ENCODE measurements at places on chromosomes 2 and 18.

- no peak for DNase-seq
Observed at GRCh38 chr2:46771309-46771708, 144.3 kb downstream of the MCFD2 start.

DNA sequence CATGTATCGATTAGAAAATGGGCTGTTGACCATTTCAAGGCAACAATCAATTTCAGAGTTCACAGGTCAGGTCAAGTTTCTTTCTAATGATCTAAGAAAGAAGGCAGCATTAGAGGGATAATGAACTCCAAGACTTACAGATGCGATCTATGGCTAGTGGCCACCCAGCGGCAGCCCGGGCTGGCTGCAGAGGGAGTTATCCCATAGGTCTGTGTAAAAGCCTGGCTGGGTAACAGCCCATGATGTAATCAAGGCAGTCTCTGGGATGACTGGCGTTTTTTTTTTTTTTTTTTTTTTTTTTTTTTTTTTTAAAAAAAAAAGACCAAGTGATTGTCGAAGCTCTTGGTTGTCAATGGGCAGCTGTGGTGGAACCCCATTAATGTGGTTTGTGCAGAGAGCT is 171.1 kb upstream of the SKOR2 start:
- DNase-seq: no peak

GRCh38 chr2:24763843-24764242 is 29.3 kb downstream of the PTRHD1 start:
- DNase-seq: no peak

- no peak for DNase-seq
Observed at GRCh38 chr2:42957109-42957860, 164.9 kb upstream of the HAAO start.

GRCh38 chr18:31301201-31301655 is 16.7 kb upstream of the DSG1 start:
- DNase-seq: no peak

- DNase-seq: peak; percentile 40
Observed at GRCh38 chr2:39778775-39779340, at the start of gene THUMPD2. THUMPD2 (minus strand) TSS chr2:39779258; CDS start chr2:39779239, 19 bp downstream.

- DNase-seq: no peak
Observed at GRCh38 chr18:77395953-77396352, 146.3 kb downstream of the GALR1 start.

DNA sequence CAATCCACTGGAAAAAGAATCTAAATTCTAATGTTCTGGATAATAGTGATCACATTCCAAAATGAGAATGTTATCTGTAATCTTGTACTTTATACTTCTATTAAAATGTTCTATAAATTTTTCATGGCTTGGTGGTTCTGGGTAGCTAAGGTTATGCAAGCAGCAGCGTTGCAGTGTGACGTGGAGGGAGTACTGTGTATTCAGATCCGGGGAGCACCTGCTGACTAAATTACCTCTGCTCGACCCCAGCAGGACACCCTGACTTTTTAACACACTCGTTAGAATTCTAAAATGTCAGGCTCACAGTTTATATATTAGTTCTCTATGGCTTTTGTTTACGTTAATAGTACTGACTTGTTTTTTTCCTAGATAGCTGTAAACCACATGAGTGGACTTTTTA is 13.0 kb downstream of the ATIC start:
- no peak for DNase-seq

DNA sequence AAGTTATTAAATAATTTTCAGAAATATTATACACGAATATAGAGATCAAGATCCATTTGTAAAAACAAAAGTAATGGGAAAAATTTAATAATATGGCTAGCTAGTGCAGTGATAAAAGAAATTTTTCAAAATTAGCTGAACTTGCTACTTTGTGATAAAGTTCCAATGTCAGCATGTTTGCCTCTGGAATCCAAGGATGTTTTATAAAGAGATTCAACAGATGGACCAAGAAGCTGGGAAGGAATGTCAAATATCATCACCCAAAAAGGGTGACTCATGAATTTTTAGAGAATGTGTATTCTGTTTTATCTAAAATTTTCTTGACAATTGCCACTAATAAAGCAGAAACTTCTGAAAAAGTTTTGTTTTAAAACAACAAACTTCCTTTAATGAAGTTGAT is 95.3 kb downstream of the FSIP2 start:
- no peak for DNase-seq

GRCh38 chr2:207561386-207562080 is 31.8 kb downstream of the CREB1 start:
- no peak for DNase-seq

GRCh38 chr18:10170375-10170774 is 256.6 kb downstream of the VAPA start:
- DNase-seq: no peak

GRCh38 chr18:75159646-75160356 is 49.1 kb downstream of the PTGR3 start:
- DNase-seq: no peak

GRCh38 chr2:31811482-31811881 is 199.3 kb downstream of the MEMO1 start:
- no peak for DNase-seq

- no peak for DNase-seq
Observed at GRCh38 chr18:13198701-13199100, 19.9 kb upstream of the LDLRAD4 start.

DNA sequence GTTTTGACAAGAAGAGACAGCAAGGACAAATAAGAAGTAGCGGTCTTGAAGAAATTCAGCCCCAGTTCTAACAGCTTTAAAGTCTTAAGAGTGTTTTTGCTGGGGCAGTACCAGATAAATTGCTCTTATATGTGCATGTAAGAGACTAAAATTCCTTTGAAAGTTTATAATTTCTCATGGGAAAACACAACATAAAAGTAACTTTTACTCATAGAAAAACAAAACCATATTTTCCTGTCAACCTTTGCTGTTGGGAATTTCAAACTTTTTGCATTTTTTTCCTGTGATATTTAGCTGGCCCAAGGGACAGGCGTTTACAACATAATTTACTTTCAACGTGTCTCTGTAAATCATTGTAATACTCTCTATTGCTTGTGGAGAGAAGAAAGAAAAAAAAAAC is 767.8 kb upstream of the ZEB2 start:
- DNase-seq: no peak

DNA sequence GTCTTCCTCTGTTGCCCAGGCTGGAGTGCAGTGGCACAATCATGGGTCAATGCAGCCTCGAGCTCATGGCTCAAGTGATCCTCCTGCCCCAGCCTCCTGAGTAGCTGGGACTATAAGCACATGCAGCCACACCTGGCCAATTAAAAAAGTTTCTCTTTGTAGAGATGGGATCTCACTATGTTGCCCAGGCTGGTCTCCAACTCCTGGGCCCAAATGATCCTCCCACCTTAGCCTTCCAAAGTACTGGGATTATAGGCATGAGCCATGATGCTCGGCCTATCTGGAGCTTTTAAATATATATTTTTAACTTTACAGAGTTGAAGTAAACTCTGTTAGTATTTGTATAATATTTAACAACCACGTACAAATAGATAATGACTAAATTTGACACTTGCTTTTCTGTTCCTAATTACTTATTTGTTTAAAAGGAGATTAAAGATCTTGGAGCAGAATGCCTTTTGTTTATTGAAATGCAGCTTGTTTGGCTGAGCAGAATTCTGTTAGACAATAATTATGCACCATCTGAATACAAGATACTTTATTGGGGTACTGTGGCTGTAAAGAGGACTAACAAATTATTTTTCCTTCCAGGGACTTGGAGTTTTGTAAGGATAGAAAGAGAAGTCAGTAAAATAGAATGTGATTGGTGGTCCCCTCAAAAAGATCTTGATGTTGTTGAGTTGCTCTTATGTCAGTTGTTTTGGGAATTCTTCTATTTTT is 175.0 kb downstream of the FMNL2 start:
- no peak for DNase-seq

GRCh38 chr2:19883971-19884720 is 17.6 kb downstream of the TTC32 start:
- no peak for DNase-seq

DNA sequence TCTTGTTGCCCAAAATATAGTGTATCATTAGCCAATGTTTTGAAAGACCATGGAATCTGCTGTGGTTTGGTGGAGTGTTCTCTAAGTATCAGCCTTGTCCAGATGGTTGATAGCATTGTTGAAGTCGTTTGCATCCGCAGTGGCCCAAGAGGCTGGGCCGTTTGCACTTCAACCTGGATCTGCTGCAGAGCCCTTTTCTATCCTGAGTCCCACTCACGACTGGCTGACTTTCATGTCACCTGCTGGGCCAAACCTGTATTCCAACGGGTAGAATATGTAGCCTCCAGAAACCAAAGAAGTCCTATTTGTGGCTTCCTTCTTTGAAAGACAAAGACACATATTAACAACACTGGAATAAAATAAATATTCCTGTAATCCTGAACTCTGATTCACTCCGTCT is 1154.1 kb downstream of the RPIA start:
- no peak for DNase-seq

- DNase-seq: peak; percentile 64
Observed at GRCh38 chr2:199850718-199851500, at the start of gene FTCDNL1. FTCDNL1 (minus strand) TSS chr2:199851192; CDS start chr2:199848962, 2,230 bp downstream.

GRCh38 chr2:9288233-9288632 is 81.6 kb downstream of the ASAP2 start:
- no peak for DNase-seq

DNA sequence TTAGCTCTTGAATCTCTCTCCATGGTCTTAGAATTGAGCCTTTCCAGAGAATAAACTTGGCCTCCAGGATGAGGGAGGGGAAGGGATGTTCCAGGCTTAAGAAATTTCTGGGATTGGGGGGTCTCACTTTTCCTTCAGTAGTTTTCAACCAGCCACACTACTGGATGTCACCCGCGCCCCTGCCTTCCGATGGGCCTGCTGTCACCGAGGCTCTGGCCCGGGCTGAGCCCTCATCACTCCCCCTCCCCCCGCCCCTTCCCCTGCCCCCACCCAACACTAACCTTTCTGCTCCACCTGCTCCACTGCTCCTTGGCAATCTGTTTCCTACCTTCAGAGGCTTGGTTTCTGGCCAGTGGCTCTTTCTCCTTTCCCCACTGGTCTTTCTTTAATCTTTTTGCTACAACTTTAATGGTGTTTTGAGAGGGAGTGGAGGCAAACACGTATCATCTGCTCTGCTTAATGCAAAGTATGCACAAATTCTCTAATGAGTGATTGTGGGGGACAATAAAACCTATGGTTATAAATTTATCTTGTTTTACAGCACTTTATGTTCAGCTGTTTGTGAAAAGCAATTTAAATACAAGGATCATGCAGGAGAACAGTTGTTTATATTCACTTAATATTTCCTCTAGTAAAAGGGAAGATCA is 155.1 kb downstream of the WDSUB1 start:
- DNase-seq: no peak

GRCh38 chr18:3248062-3248657 is 559 bp downstream of the MYL12A start:
- no peak for DNase-seq

GRCh38 chr18:46407486-46408166 is 249.4 kb downstream of the LOXHD1 start:
- DNase-seq: no peak

- no peak for DNase-seq
Observed at GRCh38 chr2:2848621-2849333, 517.7 kb upstream of the MYT1L start.

GRCh38 chr2:104090407-104090806 is 763.5 kb upstream of the POU3F3 start:
- no peak for DNase-seq

DNA sequence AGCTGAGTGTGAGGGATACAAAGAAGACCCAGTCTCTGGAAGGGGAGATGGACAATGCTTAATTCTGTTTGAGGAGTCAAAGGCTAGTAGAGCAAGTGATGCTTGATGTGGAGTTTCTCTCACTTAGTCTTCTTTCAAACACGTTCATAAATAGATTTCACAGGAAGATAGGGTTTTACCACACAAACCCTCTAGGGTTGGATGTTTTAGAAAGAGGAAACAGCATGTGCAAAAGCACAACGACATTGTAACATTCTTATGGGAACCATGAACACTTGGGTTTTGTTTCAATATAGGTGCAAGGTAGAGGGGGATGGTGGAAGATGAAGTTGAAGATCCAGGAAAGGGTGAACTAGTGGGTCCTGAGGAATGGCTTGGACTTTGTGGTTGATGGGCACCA is 10.8 kb upstream of the EFEMP1 start:
- no peak for DNase-seq

GRCh38 chr2:24493713-24494112 is 2.7 kb downstream of the NCOA1 start:
- no peak for DNase-seq

DNA sequence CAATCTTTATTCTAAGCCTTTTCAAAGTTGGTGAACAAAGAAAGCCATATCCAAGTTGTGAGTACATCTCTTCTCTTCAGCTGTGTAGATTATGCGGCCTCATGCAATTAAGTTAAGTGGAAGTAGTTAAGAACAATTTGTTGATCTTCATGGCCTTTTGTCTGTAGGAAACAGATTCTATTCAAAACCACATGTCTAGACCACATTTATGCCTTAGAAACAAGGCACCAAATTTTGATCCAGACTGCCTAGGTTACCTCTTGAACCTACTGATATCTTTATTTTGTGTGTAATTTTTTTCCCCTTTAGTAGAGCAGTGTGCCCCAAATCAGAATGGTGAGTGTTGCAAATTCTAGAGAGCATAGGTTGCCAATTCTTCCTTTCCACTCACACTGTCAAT is 101.6 kb upstream of the CERS6 start:
- DNase-seq: no peak

DNA sequence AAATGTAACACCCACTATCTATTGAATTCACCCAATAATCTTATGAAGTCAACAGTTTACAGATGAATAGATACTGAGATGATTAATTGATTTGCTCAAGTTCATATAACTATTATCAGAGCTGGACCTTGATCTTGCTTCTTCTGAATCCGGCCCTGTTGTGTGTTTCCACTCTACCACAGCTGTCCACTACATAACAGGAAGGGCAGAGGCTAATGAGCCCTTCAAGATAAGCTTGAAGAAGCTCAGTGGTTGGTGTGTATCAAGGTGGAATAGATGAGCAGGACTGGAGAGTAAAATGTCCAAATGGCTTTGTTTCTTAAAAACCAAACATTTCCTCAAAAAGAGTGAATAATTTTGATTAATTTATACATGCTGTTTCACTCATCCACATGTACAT is 56.4 kb upstream of the ITGB6 start:
- no peak for DNase-seq

- no peak for DNase-seq
Observed at GRCh38 chr2:45014016-45014702, 4.9 kb upstream of the SIX2 start.
